ENCODE measurements at places on chromosomes 13 and 19. TPM values are rescaled to one million over a fixed set of nuclear protein-coding genes. Genes with fewer than 3 reads are reported as not detected.

Gene MCEMP1
- not detected for total RNA-seq

Gene TNFAIP8L1
- total RNA-seq = 18.4 TPM

DNA sequence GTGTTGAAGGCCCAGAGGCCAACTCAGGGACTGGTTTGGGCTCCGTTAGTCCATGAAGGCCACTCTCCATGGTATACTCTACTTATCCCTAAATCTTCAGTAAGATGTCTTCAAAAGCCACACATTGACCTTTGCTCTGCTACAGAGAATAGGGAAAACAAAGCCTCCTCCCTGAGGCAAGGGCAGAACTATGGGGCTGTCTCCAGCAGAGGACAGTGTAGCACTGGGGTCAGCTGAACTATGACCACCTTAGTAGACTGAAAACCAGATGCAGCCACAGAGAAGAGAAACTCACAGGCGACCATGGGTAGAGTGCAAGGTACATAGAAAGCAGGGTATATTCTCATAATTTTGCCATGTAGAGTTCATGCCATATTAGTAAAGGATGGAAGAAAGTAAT is 587.4 kb downstream of the LMO7 start:
- DNase-seq = no peak

Gene ARHGAP45
- 437 TPM for total RNA-seq

GRCh38 chr13:112102243-112102642 is 35.3 kb downstream of the SOX1 start:
- no peak for DNase-seq

Gene ZNF580
- total RNA-seq = 35.7 TPM

Gene SPRY2
- not detected for total RNA-seq

Gene NLRP9
- total RNA-seq = not detected

GRCh38 chr19:3454656-3455392 is 25.5 kb downstream of the SMIM24 start:
- no peak for DNase-seq

- DNase-seq = no peak
Measured at GRCh38 chr13:97015661-97016350, 21.5 kb upstream of the OXGR1 start.

DNA sequence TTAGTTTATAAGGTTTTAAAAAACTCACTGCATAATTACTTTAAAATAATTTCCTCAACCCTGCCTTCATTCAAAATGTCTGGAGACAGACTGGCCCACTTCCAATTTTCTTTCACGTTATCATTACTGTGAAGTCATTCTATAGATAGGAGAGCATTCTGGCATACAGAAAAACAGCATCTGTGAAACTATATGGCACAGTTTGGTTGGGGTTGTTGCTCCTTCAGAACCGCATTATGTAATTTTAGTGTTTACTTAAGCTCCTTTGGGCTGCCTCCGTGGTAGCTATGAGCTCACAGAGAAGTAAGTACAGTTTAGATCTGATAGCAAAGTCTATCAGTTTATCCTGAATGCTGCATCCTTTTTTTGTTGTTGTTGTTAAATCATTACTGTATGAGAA is 104.3 kb downstream of the KCNRG start:
- DNase-seq = no peak

Gene TEX101
- not detected for total RNA-seq

- DNase-seq = no peak
Measured at GRCh38 chr19:29505097-29505824, 20.5 kb upstream of the VSTM2B start.

- DNase-seq = no peak
Measured at GRCh38 chr13:21542563-21542962, 61.4 kb downstream of the MICU2 start.

DNA sequence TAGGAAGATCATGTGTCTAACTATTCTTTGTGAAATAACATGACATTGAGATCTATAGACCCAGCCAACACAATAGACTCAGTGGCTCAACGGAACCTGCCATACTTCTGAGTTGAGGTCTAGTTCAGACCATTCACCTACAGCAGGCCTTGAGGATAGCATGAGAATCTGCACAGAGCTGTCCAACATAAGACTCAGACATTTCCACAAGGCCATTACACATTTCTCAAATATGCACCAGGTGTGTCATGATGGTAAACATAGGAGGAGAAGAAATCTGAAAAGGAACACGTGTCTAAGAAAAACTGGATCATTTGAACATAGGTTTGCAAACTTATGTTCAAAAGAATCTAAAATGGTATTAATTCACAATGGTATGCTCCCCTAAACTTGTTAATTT is 421.4 kb downstream of the SLITRK6 start:
- DNase-seq = no peak

Gene MBD3L2
- total RNA-seq = not detected

DNA sequence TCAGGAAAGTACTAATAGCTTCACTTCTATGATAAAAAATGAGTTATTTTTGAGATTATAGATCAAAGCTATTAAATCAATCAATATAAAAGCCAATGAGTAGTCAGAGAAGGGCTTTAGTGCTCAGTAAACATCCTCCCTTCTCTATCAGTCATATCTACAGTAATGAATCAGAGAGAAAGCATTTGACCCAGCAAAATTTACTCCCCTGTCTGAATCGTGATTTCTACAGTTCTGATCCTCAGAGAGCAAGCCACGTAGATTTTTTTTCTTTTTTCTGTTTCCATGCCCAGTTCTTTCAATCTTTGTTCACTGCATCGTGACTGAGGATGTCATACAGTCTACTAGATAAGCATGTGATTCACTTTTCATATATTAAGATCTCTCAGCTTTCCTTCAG is 16.2 kb upstream of the MBNL2 start:
- DNase-seq = no peak

- DNase-seq = no peak
Measured at GRCh38 chr13:30792285-30793000, 57.1 kb downstream of the ALOX5AP start.

DNA sequence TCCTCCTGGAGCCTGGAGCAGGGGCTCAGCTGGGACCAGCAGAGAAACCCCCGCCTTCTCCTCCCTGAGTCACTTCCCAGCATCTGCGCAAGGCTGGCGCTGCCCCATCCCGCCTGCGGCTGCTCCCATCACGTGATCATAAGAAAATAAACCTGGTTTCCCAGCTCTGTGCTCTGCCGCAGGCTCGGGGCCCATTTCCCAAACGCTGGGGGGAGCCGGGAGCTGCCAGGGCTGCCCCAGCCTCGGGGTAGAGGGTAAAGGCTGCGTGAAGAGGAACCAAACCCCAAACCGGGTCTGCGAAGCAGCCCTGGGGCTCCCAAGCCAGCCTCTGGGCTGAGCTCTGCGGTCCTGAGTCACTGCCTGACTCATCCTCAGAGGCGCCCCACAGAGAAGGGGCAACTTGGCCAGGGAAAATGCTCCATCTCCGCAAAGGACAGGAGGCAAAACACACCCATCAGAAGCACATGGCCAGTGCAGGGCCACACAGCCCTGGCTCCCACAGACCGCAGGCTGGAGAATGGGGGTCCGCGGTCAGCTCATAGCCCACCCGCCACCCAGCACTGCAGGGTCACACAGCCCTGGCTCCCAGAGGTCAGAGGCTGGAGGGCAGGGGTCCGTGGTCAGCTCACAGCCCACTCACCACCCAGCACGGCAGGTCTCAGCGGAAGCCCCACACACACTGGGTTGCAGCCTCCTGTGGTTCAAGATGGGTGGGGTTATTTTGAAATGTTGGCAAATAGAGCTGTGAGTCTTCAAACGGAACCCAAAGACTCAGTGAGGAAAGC is 67.1 kb downstream of the RASA3 start:
- DNase-seq = peak; percentile 81

Gene PTGER1
- 0.93 TPM for total RNA-seq

Measured in activated CD4-positive, alpha-beta memory T cell treated with anti-CD3 and anti-CD28 coated beads, Interleukin-2, amount 10 ng/mL, durations not matched to agents 7 days and 5 days (primary cell).